A549 treated with dexamethasone at 1 μM for 4 hours (cell line): ENCODE measurements at places on chromosomes 5 and 9. TPM values are rescaled to one million over a fixed set of nuclear protein-coding genes. Genes with fewer than 3 reads are reported as not detected.

FAM78A gene
- total RNA-seq, result 0.18 to 0.59 TPM (median 0.47 TPM) in 5 replicates

TMC1 gene
- total RNA-seq, result 0.07 to 0.17 TPM (median 0.12 TPM) in 4 of 5 replicates, not detected in the other

KIF4B gene
- 0.01 to 0.02 TPM in 2 of 5 replicates, not detected in the others for total RNA-seq

SMIM32 gene
- not detected in 5 replicates for total RNA-seq

OR1Q1 gene
- 0.16 TPM in 1 of 5 replicates, not detected in the others for total RNA-seq

NTRK2 gene
- total RNA-seq, result 0.01 to 0.04 TPM (median 0.03 TPM) in 4 of 5 replicates, not detected in the other

SAPCD2 gene
- 13.4 to 23.9 TPM (median 21.4 TPM) in 5 replicates for total RNA-seq

IFNA2 gene
- not detected in 5 replicates for total RNA-seq

GTF2H2 gene
- 8.2 to 14.8 TPM (median 9.9 TPM) in 5 replicates for total RNA-seq

HSD17B3 gene
- 0.09 TPM in 1 of 5 replicates, not detected in the others for total RNA-seq

MEGF10 gene
- 0.13 TPM in 1 of 5 replicates, not detected in the others for total RNA-seq

PCDHB15 gene
- 0.05 to 0.16 TPM (median 0.05 TPM) in 5 replicates for total RNA-seq

SCGB3A1 gene
- total RNA-seq, result not detected in 5 replicates

C5orf46 gene
- not detected in 5 replicates for total RNA-seq

IL5 gene
- total RNA-seq, result 0.47 TPM in 1 of 5 replicates, not detected in the others

NR2F1-AS1 gene
- total RNA-seq, result 2.6 to 4.2 TPM (median 3.8 TPM) in 5 replicates

MYOZ3 gene
- 0.02 to 0.18 TPM (median 0.09 TPM) in 4 of 5 replicates, not detected in the other for total RNA-seq

LHFPL2 gene
- total RNA-seq, result 61.5 to 84.2 TPM (median 77.3 TPM) in 5 replicates

PCDHGC4 gene
- total RNA-seq, result not detected in 5 replicates

EPB41L4A gene
- 3.7 to 4.2 TPM (median 3.7 TPM) in 5 replicates for total RNA-seq

DAB2IP gene
- total RNA-seq, result 10.8 to 14.5 TPM (median 12.7 TPM) in 5 replicates

MIER3 gene
- total RNA-seq, result 9.9 to 17.4 TPM (median 13.0 TPM) in 5 replicates

OLFML2A gene
- 25.8 to 43.1 TPM (median 34.4 TPM) in 5 replicates for total RNA-seq

SLC27A6 gene
- total RNA-seq, result 0.07 to 0.08 TPM (median 0.08 TPM) in 4 of 5 replicates, not detected in the other

CBY3 gene
- not detected in 5 replicates for total RNA-seq

KCNMB1 gene
- total RNA-seq, result not detected in 5 replicates

PLAA gene
- 31.4 to 38.6 TPM (median 35.7 TPM) in 5 replicates for total RNA-seq

PCDHA11 gene
- 0.07 to 0.34 TPM (median 0.11 TPM) in 5 replicates for total RNA-seq

MBLAC2 gene
- total RNA-seq, result 2.1 to 2.9 TPM (median 2.5 TPM) in 5 replicates

WDR31 gene
- 0.85 to 1.6 TPM (median 1.2 TPM) in 5 replicates for total RNA-seq

GPR150 gene
- 0.06 to 0.20 TPM (median 0.13 TPM) in 5 replicates for total RNA-seq

AMBP gene
- 6.0 to 8.7 TPM (median 6.3 TPM) in 5 replicates for total RNA-seq

SNCAIP gene
- total RNA-seq, result 0.02 to 0.05 TPM (median 0.04 TPM) in 3 of 5 replicates, not detected in the others

EPB41L4B gene
- total RNA-seq, result 24.6 to 33.9 TPM (median 32.2 TPM) in 5 replicates

ADRB2 gene
- 1.1 to 1.4 TPM (median 1.1 TPM) in 5 replicates for total RNA-seq

SPINK1 gene
- 0.54 to 1.4 TPM (median 0.82 TPM) in 5 replicates for total RNA-seq

C5orf58 gene
- not detected in 5 replicates for total RNA-seq

CDC25C gene
- total RNA-seq, result 9.0 to 11.0 TPM (median 9.7 TPM) in 5 replicates

MAST4 gene
- total RNA-seq, result 1.0 to 2.1 TPM (median 1.3 TPM) in 5 replicates

GCNT4 gene
- 0.26 to 0.33 TPM (median 0.31 TPM) in 5 replicates for total RNA-seq

ALDH1A1 gene
- 4,648 to 5,790 TPM (median 5,648 TPM) in 5 replicates for total RNA-seq

SHISAL2B gene
- not detected in 5 replicates for total RNA-seq

UAP1L1 gene
- total RNA-seq, result 8.1 to 15.8 TPM (median 11.1 TPM) in 5 replicates

IL33 gene
- total RNA-seq, result 0.11 to 0.48 TPM (median 0.27 TPM) in 5 replicates

PCDH12 gene
- 0.01 to 0.06 TPM (median 0.02 TPM) in 3 of 5 replicates, not detected in the others for total RNA-seq

CAMK2A gene
- 0.54 to 0.85 TPM (median 0.77 TPM) in 5 replicates for total RNA-seq

CCDC180 gene
- total RNA-seq, result 0.48 to 0.73 TPM (median 0.62 TPM) in 5 replicates

SLC31A2 gene
- total RNA-seq, result 6.6 to 8.0 TPM (median 7.1 TPM) in 5 replicates

TMEM215 gene
- 0.02 TPM in 3 of 5 replicates, not detected in the others for total RNA-seq

SH3GL2 gene
- total RNA-seq, result 0.05 to 0.17 TPM (median 0.08 TPM) in 5 replicates

RBM27 gene
- 11.1 to 16.7 TPM (median 12.4 TPM) in 5 replicates for total RNA-seq

PDE4D gene
- total RNA-seq, result 41.8 to 82.2 TPM (median 71.3 TPM) in 5 replicates

LRRC19 gene
- total RNA-seq, result not detected in 5 replicates

BRINP1 gene
- 0.11 to 0.39 TPM (median 0.20 TPM) in 5 replicates for total RNA-seq

INSYN2B gene
- total RNA-seq, result 0.13 to 0.20 TPM (median 0.16 TPM) in 5 replicates

PHF24 gene
- total RNA-seq, result 0.08 to 0.19 TPM (median 0.14 TPM) in 5 replicates

CDKN2A gene
- total RNA-seq, result not detected in 5 replicates

ORM1 gene
- 0.11 TPM in 1 of 5 replicates, not detected in the others for total RNA-seq

WNK2 gene
- total RNA-seq, result 4.6 to 7.9 TPM (median 6.8 TPM) in 5 replicates
